D341Med (cell line): ENCODE measurements at places on chromosomes 4 and X.

GRCh38 chr4:143358923-143359643 lies 22.4 kb downstream of the GAB1 start:
- DNase-seq: no peak

GRCh38 chr4:53764761-53765490 lies 173.6 kb upstream of the LNX1 start:
- DNase-seq: no peak

DNA sequence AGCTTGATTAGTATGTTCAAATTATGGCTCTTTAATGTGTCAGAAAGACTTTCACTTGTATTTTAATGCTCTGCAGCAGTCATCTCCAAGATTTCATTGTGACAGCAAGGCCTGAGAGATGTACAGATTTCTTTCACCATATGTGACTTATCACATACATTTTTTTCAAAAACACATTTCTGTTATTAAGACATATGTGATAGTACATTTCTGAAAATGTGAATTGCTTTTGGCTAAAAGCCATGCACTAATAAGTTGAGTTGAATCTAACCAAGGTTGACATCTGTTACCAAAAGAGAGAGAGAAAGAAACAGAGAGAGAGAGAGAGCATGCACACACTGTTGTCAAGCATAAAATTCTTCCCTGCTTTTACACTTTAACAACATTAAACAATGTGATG lies 409.3 kb downstream of the AFF2 start:
- no peak for DNase-seq

GRCh38 chr4:110751986-110752385 lies 129.1 kb upstream of the PITX2 start:
- DNase-seq: no peak

DNA sequence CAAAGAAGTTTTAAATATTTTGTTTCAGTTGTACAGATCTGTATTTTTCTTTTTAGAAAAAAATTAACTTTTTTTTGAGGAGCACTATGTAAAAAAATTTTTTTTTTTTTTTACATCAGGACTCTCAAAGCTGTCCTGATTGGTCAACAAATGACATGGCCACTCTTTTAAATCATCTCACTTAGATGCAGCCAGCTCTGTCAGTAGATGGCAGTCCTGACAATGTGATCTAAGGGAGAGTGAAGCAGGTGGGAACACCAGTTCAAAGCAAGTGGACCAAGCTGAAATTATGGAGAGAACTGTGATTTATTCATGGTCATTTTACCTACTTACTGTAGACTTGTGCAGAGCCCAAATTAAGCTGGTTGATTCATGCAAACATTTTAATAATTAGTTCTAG lies 174.7 kb upstream of the GPRIN3 start:
- DNase-seq: peak; percentile 65

GRCh38 chrX:68415316-68415715 lies 18.0 kb downstream of the OPHN1 start:
- DNase-seq: no peak

DNA sequence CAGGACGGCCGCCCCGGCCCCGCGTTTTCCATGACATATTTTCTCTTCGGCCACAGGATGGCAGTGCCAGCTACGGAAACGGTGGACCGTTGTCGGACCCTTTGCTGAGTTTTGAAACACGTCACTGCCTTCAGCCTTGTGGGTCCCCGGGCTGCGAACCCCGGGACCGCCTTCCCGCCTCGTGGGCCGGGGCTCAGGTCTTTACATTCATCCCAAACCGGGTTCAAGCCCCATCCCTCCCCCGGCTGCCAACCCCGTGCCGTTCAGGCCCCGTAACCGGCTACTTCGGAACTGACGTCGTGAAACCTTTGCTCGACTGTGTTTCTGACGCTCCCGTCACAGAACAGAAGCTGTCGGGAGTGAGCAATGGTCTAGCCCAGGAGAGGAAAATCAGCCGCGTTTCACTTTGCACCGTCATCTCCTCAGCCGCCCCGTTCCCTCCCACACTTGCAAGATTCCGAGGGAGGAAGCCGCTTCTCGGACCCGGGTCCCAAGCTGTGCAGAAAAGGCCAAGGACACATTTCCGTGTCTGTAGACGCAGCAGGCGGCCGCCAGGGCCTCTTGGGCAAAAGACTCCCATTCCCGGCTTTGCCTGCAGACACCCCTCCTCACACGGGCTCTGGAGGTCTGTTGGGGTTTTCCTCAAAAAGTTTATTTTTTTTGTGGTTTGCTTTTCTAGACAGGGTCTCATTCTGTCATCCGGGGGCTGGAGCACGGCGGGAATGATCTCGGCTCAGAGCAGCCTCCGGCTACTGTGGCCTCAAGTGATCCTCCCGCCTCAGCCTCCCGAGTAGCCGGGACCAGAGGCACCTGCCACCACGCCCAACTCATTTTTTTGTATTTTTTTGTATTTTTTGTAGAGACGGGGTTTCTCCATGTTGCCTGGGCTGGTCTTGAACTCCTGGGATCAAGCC lies 41.4 kb upstream of the PPP2R3B start:
- DNase-seq: peak; percentile 83

DNA sequence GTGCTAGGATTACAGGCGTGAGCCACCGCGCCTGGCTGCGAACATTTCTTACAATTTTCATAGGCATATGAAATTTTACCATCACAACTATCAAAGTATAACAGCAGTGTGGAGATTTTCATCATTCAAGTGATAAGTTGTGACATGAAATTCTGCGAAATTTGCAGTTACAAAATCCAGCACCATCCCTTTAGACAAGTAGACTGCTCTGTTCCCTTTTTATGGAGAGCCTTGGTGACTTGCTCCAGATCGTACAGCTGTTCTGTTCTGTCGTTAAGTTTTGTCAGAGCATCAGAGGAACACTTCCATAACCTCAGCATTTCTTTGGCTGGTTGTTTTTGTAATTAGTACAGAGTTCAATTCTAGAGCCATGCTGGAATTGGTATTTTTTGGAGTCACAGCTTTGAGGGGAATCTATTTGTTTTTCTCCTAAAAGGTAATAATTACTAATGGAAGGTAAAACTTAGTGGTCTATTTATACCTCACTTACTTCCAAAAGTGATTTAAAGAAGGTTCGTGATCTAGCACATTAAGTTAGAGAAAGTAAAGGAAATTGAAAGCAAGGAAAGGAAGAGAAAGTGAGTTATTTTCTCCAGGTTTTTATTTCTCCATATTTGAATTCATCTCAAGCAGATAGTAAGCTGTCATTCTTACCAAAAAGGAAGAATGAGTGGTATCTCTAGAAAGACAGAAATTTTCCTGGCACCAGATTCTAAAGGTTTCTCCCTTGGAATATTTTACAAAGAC lies 22.1 kb downstream of the ZRSR2 start:
- DNase-seq: no peak

GRCh38 chr4:109472343-109472761 lies 38.7 kb downstream of the SEC24B start:
- no peak for DNase-seq

- no peak for DNase-seq
Observed at GRCh38 chr4:104073229-104073628, 353.4 kb upstream of the TACR3 start.

GRCh38 chr4:3797831-3798790 lies 31.9 kb downstream of the ADRA2C start:
- no peak for DNase-seq
